Stimulated activated CD4-positive, alpha-beta T cell treated with anti-CD3 and anti-CD28 coated beads, Interleukin-15, amount 100 ng/mL, for 48 hours (primary cell): ENCODE measurements at places on chromosomes 1 and 21.

DNA sequence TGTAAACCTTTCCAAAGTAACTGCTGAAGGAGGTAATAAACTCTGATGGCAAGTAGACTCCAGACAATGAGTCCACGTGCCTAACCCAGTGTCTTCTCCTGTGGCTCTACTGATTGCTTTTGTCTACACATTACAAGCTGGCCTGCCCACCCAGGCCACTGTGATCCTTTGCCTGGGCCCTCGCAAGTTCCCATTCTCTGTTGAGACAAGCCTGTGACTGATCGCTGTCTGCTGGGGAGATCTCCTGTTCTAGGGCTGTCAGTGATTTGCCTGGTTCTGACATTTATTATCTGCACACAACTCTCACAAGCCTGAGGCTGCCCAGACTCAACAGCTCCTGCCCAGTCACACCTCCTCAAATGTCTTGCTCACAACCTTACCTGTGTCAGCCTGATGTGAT is 81.4 kb downstream of the CYYR1 start:
- no peak for DNase-seq

DNA sequence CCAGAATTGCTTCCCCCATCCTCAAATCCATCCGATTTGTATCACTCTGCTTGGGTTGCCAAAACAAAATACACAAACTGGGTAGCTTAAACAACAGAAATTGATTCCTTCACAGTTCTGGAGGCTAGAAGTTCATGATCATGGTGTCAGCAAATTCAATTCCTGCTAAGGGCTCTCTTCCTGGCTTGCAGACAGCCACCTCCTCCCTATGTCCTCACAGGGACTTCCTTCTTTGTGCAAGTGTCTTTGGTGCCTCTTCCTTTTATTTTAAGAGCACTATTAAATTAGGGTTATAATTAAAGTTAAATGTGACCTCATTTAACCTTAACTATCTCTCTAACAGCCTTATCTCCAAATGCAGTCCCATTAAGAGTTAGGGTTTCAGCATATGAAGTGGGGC is 112.8 kb downstream of the PLPP3 start:
- DNase-seq = no peak

DNA sequence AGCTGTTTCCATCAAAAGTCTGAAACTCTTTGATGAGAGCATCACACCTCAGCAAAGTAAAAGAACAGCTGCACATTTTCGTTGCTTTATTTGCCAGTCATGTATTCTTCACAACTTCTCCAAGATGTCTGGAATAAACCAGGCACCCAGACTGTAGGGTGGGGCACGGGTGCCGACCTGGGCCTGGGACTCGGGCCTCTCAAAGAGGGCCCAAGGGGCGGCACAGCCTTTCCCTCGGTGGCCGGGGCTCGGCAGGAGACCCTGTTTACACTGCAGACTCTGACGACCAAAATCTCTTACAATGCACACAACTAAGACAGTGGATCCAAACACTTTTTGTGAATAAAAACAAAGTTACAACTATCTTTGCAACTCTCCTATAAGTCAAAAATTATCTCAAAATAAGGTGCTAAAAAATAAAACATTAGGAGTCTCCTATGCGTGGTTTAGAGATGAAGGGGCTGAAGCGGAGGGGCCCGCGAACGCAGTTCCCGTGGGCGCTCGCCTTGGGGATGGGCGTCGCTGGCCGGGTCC is 696 bp downstream of the LSS start:
- DNase-seq = no peak

DNA sequence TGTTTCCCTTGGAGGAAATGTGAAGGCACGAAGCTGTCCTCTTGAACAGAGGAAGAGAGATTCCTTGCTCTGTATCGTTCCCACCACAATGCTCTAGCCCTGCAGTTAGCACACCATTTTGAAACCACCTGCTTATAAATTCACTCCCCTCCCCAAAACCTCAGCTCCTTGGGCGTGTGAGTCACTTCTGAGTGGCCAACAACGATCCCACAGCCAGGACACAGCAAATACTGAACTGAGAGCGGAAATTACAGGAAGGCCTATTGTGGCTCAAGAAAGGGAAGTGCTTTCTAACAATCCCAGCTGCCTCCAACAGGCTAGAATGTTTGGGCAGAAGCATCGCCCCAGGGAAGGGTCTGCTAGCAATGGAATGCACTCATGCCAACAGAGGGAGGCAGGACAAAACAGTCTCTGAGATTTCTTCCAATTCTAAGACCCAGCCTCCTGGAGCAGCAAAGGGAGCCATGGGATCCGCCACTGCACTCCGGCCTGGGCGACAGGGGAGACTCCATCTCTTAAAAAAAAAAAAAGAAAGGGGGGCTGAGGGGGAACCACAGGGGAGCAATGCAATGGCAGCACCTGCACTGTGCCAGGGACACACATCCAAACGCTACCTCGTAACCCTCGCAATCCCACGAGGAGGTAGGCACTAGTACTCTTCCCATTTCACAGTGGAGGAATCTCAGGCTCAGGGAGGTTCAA is 1.9 kb downstream of the TMEM53 start:
- DNase-seq = no peak

GRCh38 chr1:159000070-159000409 is 9.7 kb upstream of the IFI16 start:
- DNase-seq = no peak

DNA sequence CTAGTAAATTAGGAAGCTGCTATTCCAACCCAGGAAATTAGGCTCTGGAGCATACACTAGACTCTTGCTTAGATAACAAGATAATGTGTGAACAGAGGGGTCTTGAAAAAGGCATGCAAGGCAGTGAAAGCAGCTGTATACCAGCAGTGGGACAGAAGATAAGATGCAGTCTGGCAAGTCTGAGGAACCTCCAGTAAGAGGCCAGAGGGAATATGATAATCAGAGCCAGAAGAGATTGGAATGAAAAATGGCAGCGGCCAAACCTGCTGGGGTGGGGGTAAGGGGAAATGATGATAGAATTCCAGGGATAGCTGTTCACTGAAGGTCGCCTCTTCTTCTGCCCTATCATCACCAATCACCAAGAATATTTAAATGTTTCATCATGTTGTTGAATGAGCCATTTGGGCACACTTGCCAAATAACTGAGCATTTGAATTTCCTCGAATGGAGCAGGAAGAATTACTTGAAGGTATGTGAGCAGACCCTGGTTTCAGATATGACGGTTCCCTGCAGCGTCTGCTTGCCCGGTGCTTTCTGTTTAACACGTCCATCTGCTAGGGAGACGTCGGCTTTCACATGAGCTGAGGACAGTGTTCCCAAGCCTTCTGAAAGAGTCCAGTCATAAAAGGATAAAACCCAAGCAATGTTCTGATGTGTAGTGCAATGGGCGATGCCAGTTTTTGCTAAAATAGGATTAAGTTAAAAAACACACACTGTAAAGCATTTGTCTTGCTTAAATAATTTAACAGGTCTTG is 173.3 kb downstream of the RWDD3 start:
- no peak for DNase-seq

DNA sequence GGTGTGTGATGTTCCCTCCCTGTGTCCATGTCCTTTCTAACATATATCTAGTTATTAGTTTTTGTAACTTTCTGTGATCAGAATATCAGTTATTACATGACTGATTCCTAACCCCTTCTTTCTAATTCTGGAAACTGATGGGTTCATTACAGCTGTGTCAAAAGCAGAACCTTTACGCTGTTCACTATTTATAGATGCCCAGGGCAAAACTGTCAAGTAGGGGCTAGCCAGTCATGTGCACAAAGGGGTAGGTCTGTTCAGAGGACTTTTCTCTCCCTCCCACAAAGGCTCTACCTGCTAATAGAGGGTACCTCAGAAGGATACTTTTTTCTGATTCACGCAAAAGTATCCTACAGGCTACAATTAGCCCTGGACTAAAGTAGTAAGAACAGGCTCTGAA is 79.2 kb downstream of the NRDC start:
- DNase-seq = no peak

GRCh38 chr1:221840511-221841243 is 98.8 kb upstream of the DUSP10 start:
- no peak for DNase-seq

GRCh38 chr21:14617871-14618270 is 71.8 kb upstream of the SAMSN1 start:
- no peak for DNase-seq

DNA sequence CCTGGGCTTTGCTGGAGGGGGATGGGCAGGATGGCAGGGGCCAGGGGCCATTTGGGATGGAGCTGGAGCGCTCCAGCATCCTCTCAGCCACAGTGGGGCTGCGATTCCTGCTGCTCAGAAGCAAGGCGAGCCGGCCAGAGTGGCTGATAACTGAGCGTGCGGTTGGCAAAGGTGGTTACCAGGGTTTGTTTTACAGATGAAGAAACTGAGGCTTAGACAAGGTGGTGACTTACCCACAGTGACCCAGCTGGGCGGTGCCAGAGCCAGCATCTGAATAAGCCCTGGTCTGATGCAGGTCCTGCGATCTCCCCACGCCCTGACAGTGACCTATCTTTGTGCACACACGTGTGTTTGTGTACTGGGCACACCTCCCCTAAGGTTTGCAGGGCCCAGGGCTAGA is 5.9 kb upstream of the PRXL2B start:
- DNase-seq = no peak

- no peak for DNase-seq
Measured at GRCh38 chr1:108072212-108072611, 107.2 kb upstream of the VAV3 start.

- no peak for DNase-seq
Measured at GRCh38 chr1:117499071-117499470, 106.8 kb upstream of the TENT5C start.

DNA sequence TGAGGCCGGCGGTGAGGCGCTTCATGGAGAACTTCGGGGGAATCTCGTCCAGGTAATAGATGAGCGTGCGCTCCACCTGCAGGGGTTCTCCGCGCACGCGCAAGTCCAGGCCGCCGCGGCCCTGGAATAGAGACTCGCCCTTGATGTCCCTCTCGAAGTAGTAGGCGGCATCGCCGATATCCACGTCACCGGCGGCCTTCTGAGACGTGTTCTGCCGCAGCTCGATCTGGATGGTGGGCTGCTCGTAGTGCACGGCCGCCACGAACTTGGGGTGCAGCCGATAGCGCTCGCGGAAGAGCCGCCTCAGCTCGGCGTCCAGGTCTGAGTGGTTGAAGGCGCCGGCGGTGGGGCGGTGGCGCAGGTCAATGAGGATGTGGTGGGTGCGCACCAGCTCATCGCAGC is 726 bp downstream of the TACSTD2 start:
- DNase-seq = no peak

DNA sequence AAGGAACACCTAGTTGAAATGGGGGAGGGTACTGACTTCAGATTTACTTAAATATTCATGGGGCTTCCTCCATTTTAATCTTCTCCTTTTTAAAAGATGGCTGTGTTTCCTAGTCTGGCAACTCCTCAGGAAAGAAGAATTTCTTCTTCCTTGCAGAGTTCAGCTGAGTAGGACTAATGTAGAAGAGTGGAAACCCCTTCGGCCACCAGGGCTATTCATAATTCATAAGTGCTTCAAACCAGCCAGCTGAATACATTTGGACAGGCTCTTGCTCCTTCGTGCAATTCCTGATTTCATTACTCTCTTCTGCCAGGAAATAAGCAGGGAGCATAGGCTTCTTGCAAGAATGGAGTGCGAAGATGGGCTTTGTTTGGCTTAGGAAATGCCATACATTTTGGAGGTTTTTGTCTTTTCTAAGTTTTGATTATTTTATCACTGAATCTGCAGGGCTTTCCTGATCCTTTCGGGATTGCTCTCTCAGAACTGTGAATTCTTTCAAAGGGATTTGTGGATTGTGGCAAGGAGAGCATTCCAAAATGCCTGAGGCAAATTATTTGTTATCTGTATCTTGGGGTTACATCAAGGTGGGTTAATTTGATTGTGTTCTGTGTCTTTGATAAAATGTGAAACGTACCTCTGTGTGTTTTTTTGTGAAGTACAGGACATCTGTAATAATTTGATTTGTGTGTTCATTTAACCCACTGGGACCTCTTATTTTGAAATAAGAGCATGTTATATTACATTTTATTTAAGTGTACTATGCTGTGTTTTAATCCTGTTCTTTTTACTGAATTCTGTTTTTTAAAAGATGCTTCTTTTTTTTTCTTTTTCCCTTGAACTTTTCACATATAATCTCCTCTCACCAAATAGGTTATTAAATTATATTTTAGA is 179.4 kb upstream of the SGIP1 start:
- DNase-seq = no peak

DNA sequence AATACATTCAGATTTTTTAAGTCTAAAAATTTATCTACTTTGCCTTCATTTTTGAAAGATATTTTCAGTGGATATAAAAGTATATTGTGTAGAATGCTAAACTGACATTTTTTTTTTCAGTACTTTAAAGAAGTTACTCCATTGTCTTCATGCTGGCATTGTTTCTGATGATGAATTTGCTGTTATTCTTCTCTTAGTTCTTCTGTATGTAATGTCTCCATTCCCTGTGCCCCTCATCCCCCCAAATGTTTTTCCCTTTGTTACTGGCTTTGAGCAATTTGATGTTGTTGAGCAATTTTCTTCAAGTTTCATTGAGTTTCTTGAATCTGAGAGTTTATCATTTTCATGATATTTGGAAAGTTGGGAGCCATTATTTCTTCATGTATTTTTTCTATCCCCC is 20.8 kb upstream of the VANGL1 start:
- DNase-seq = no peak

DNA sequence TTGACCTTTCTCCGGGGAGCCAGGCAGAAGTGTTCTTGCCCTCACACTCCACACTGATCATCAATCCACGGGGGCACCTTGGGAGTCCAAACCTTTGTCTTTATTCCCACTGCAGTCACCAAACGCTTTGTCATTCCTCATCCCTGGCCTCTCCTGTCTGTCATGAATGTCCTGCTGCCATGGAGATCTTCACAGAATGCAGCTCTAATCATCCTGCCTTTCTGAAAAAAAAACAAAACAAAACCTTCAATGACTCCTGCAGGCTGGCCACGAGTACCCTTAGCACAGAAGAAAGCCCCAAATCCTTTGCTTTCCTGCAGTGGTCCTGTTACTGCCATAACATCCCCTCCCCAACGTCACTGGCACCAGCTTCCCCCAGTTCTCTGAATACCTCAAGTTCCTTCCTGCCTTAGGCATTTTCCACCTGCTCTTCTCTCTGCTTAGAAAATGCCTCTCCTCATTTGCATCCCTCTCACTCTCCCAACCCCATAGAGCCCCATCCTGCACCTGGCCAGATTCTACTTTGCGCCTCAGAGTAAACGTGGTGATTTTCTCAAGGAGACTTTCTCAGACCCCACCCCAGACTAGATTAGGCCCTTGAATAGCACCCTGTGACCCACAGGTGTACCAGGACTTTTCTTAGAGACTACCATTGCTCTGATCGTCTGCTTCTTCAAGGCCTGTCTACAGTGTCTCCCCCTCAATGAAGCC is 131.2 kb downstream of the AK5 start:
- DNase-seq = no peak

GRCh38 chr1:160656737-160657136 is 9.9 kb upstream of the SLAMF1 start:
- DNase-seq = no peak

- no peak for DNase-seq
Measured at GRCh38 chr1:221053889-221054288, 174.6 kb downstream of the HLX start.

GRCh38 chr1:212506666-212507065 is 73.9 kb downstream of the NENF start:
- no peak for DNase-seq

- DNase-seq = no peak
Measured at GRCh38 chr1:221794079-221794670, 52.3 kb upstream of the DUSP10 start.

GRCh38 chr1:54325703-54326461 is 80.3 kb downstream of the SSBP3 start:
- DNase-seq = no peak

GRCh38 chr1:67459068-67459467 is 28.9 kb upstream of the SERBP1 start:
- DNase-seq = no peak

- DNase-seq = no peak
Measured at GRCh38 chr1:5664081-5664768, 328.0 kb downstream of the NPHP4 start.
